CD4-positive, alpha-beta T cell treated with Interferon gamma for 1 hour (primary cell): ENCODE measurements at places on chromosomes 2 and 18.

DNA sequence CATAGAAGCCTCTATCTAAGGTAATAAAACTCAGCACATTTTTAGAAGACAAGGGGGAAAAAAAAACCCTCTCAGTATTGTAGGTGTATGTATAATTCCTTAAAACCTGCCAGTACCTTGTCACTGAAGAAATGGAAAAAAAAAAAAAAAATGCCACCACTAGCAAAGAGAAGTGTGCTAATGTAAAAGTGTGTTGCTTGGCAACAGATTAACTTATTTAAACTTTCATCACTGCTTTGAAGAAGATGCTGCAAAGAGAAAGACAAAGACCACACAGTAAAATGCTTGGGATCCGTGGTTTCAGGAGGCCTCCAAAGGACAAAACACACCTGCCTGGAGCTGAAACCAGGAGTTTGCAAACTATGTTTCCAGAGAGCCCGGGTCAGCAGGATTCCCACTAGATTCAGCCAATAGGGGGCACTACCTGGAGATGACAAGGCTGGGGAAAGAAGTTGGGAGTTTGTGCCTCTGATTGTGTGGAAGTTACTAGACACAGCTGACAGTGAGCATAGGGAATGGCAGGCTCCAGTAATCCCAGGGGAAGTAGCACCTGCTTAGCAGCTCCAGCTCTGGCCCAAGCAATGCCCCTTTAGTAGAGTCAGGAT lies 169.1 kb upstream of the TRIB2 start:
- DNase-seq, result no peak

GRCh38 chr2:111149882-111150455 lies 29.3 kb downstream of the BCL2L11 start:
- DNase-seq, result no peak

DNA sequence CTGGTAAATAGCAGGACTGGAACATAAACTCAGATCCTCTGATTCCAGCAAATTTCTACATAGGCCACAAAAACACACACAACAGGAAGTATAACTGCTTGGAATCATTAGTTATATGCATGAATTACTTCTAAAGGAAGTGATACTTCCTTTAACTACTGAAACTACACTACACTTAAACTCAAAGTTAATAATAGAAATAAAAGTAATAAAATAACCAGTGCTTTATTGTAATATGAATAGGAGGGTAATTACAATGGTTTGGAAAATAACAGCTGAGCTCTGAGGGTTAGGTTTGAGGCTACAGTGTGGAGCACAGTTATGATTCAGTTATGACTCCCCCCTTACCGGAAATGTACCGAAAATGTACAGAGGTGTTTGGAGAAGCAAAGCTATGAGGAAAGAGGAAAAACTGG lies 18.5 kb upstream of the POLI start:
- no peak for DNase-seq

GRCh38 chr2:85433511-85434089 lies 15.1 kb downstream of the SH2D6 start:
- no peak for DNase-seq

DNA sequence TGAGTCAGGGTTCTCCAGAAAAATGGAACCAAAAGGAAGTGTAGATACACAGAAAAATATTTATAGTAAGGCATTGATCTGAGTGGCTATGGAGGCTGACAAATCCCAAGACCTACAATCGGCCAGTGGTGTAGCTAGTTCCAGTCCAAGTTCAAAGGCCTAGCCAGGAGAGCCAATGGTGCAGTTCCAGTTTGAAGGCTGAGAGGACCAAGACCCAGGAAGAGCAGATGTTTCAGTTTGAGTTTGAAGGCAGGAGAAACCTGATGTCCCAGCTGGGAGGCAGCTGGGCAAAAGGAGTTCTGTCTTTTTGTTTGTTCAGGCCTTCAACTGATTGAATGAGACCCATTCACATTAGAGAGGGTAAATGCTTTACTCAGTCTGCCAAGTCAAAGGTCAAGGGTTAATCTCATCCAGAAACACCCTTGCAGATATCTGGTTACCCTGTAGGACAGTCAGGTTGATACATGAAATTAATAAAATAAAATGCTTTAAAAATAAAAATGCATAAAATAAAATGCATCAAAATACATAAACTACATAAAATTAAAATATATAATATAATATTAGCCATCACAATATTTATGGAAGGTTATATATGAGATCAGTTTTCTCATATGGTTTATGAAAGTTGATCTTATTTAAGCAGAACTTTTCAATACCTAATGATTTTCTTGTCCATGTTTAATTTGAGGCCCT lies 38.7 kb downstream of the KCNE4 start:
- DNase-seq, result no peak

DNA sequence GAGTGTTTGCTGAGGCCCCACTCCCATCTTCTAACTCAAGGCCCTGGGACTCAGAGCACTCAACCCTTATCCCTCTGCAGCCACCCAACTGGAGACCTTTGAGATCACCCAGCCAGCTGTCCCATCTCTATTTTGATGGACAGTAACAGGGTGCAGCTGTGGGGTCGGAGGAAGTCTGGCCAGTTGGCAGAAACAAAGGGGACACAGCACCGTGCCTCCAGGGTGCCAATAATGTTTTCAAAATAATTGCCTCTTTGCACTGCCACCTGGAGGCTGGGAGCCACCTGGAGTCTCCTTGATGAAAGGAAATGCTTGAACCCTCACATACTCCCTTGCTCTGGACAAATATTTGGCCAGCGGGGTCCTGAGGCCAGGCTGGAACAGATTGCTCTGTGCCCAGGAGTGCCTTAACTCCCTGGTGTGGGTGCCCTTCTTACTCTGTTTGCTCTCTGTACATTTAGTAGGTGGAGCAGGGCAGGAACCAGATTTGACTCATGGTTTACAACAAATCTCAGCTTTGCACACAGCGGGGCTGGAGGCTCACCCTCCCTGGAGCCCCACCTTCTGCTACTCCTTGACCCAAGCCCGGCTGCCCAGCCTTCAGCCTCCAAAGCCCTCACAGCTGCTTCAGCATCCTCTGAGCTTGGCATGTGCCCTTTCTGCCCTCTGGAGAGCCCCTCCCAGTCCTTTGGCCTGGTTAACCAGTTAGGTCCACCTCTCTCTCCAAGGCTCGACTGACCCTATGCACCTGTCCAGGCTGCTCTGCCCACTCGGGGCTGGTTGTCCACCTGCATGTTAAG lies 17.2 kb downstream of the MAL start:
- no peak for DNase-seq

DNA sequence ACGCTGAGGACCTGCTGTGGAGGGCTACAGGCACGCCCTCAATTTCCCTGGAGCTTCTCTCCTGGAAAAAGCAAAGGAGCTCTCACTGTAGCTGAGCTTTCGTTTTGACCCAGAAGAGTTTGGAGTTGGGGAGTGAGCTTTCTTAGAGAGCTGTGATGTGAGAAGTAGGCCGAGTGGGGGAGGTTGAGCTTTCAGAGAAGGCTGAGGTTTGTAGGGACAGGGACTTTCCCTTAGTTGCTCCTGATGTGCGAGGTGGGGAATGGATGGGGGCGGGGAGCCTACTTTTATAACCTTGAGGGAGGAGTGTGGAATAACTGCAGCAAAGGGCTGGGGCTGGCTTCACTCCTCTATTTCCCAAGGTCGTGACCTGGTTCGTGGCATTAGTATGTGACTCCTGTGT lies 47.1 kb downstream of the ZNF532 start:
- no peak for DNase-seq
